ENCODE measurements at places on chromosomes 16 and 17.

DNA sequence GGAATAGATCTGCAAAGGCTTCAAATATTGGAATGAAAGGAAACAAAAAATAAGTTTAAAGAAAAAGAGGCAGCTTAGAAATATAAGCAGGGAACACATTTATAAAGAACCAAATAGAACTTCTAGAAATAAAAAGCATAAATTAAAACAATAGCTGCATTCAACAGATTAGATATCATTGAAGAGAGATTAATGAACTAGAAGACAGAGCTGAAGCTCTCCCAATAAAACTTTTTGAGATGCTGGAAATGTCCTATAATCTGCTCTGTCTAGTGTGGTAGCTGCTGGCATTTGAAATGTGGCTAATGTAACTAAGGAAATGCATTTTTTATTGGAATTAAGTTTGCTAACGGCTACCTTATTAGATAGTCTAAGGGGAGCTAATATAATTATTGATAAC lies 115.6 kb downstream of the MAP2K4 start:
- DNase-seq: no peak

DNA sequence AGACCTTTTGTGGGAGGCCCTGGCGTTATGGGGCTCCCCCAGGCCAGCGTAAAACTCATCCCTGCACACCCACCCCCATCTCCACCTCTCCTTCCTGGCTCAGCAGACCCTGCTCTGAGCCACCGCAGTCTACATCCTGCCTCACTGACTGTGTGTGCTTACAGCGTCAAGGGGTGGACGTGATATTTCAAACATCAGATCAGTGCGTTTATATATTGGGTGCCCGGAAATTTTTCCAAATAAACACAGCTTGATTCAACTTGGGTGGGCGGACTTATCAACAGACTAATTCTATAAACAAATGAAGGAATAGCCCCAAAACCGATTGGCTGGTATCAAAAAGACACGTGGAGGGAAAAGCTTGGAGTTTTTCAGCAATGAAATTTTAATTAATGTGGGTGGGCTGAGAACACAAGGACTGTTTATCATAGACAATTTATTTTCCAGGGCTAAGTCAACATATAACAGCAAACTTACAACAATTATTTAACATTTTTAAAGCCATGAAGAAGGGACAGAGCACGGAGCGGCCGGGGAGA lies at the start of gene FOXL1:
Gene FOXL1 (plus strand): TSS at position 489 of the 539 bp plus-strand sequence. CDS start 175 bp downstream, outside the sequence.
- no peak for DNase-seq

DNA sequence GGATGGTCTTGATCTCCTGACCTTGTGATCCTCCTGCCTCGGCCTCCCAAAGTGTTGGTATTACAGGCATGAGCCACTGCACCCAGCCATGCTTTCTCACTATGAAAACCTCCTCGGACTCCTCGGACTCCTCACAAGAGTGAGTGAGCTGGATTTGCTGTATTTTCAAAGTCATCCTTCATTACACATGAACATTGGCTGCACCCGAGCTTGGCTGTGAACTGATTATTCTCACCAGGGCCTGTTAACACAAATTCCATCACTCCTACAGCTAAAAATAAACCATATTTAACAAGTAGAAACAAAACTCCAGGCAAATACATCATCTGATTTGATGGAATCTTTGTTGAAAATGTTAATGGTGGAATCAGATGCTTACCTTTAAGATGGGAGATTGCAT lies 50.3 kb downstream of the PITPNC1 start:
- no peak for DNase-seq

DNA sequence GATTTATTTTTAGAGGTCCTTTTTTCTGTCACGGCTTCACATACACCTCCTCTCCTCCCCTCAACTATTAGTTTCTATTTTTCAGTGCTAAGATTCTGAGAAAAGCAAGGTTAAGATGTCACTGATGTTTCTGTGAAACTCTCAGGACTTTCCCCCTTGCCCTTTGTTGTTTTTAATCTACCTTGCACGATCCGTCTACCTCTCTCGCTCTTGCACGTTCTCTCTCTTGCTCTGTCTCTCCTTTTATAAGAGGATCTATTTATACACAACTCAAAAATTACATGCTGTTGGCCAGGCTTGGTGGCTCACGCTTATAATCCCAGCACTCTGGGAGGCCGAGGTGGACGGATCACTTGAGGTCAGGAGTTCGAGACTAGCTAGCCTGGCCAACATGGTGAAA lies 43.6 kb downstream of the RPA1 start:
- DNase-seq: no peak

GRCh38 chr17:67773246-67773645 lies 52.1 kb upstream of the BPTF start:
- DNase-seq: no peak

DNA sequence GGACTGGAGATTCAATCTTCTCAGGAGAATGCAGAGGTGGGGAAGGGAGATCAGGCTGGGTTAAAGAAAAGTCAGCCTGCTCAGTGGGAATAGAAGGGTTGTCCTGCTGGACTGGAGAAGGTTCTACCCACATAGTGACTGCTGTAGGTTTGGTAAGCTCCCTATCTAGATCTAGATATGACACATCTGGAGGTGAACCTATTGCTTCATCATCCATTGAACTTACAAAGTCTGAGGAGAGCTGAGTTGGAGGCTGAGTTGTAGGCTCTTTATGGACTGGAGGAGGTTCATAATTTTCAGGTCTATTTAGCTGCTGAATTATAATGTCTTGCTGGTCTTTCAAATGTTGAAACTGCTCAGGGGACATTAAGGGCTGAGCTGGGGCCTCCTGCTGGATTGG lies 46.0 kb upstream of the NF1 start:
- DNase-seq: no peak

DNA sequence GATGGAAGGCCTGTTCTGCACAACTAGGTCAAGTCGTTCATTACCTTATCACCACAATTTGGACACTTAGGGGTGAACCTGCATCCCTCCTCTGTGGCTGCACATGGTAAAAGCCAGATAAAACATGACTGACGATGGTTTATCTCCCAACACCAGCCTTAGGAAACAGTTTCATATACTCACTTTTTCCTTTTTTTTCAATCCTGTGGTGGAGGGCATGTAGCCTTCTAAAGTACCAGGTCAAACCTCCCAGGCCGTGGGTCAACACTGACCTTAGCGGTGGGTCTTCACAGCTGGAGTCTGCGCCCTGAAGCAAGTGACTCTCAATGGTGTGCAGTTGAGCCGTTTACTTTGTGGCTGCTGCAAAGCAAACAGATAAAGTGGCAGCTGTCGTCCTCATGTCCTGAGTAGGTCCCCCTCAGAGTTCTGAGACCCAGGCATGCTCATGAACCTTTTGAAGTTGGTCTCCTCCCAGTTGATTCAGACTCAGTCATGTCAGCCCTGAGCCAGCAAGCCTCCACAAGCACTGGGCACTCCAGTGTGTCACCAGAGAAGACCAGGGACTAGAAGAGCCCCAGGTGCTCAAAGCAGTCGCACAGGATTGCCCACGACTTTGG lies 5.9 kb downstream of the FAHD1 start:
- no peak for DNase-seq
